HS-5 (cell line): ENCODE measurements at places on chromosomes 5 and 9.

GRCh38 chr9:103661663-103662062 is 432.4 kb upstream of the SMC2 start:
- DNase-seq = no peak

DNA sequence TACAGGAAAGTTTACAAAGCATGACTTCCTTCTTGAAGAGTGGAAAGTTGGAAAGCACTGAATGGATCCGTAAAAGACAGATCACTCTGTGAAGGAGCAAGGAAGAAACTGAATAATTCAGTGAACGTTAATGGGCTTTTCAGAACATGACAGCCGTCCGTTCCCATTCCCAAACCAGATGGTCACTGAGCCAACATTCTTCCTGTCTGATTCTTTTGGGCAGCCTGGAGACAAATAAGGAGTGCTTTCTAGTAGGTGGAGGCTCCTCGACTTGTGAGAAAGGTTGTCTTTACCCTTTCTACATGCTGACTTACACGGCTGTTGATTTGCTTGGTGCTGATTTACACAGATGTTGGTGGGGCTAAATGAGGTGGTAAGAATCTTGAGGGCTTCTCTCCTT is 51.0 kb upstream of the PAPPA start:
- no peak for DNase-seq

GRCh38 chr5:61342071-61342501 is 10.0 kb downstream of the ZSWIM6 start:
- DNase-seq = no peak

DNA sequence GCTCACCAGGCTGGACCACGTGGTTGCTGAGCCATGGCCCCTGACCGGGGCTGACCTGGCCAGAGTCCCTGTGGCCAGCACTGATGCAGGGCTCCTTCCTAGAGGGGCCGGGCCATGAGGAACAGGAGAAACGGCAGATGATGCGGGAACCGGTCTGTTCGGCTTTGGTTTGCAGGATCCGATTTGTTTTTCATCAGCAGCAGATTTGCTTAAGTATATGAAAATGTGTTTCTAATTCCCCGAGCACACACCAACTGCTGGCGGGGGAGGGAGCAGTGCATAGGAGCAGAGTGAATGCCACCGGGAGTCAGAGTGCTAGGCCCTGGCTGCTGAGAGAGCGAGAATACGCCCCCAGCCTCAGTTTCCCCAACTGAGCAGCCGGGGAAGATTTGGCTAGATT is 13.6 kb downstream of the NTNG2 start:
- DNase-seq = no peak

- no peak for DNase-seq
These were observed 514.8 kb downstream of the RAB3C start for GRCh38 chr5:59097712-59098111.

DNA sequence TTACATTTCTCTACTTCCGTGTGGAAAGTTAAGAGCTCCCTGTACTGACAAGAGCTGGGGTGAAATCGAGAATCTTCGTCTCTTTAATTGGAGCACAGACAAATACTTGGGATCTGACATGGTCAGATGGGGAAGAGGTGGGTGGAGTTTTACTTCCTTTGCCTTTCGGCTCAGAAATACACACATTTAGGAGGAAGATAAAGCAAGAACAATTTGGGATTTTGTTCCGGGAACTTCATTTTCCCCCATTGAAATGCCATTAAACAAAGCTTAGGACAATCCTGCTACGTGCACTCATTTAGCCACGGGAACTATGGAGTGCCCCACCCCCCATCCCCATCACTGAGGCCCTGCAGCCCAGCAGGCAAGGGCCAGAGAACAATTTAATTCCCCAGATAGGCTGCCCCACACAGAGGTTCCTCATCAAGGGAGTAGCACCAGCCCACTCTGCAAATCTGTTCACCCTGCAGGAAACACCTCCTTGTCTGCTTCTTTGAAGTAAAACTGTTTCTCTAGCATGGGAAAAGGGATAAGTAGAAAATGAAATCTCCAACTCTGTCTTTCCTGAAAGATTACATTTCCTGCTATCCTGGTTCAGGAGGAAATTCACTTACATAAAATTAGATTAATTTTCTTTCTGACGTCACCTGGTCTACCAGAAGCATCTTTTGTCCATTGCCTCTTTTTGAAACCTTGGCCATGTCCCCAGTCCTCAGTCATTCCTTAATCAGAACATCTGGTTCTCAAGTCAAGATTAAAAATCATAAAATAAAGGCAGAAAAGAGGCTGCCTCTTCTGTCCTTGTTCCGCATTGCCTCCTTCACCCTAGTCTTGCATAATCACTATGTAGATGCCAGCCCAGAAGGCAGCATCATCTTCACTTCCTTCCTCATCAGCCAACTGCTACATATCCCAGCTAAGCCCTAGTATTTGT is 206.4 kb downstream of the ENC1 start:
- no peak for DNase-seq

DNA sequence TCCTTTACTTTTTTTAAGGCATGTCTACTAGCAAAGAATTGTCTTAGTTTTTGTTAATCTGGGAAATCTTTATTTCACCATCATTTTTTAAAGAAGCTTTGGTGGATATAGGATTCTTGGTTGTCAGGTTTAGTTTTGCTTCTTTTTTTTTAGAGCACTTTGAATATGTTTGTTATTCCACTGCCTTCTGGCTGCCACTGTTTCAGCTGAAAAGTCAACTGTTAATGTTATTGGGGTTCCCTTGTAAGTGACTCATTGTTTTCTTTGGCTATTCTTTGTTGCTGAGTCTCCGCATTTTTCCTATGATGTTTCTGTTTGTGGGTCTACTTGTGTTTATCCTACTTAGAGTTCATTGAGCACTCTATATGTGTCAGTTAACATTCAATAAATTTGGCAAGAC is 44.4 kb downstream of the PHAX start:
- no peak for DNase-seq

GRCh38 chr9:133023117-133023890 is 7.5 kb upstream of the GTF3C5 start:
- DNase-seq = no peak

DNA sequence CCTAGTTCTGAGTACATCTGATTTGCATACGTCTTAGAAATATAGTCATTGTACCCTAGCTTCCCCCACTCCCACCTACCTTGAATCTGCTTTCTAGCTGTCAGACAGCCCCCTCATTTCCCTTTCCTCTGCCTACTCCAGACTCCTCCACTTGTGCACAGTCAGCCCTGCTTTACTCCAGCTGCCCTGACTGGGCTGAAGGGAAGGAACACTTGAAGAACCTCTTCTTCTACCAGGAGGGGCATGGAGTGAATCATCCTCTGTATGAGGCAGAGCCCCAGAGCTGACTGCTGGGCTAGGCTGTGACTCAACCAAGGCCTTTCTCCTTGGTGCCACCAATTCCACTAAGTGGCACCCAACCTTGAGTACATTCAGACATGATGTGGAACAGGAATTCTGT is 18.1 kb upstream of the ZFR start:
- DNase-seq = peak; percentile 24

DNA sequence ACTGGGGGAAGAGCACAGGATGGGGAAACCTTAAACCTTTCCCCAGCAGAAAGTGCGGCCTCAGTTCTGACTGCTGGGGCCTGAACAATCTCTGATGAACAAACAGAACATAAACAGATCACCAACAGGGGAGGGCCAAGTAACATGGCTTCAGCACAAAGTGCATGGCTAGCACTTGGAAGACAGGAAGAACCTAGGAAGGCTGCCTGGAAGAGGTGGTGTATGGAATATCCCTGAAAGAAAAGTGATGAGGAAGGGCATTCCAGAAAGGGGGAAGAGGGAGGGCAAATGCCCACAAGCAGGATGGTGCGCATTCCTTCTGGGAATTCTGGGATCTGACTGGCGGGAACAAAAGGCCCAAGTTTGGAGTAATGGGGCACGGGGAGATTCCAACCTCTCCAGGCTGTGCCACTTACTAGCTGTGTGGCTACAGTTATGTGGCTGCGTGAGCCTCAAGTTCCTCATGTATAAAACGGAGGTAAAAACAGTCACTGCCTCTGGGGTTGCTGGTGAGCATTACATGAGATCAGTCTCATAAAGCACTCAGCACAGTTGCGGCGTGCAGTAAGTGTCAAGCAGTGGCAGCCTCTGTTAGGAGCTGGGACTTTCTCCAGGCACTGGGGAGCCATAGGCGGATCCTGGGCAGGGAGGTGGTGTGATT is 1.6 kb downstream of the PDGFRB start:
- DNase-seq = no peak

DNA sequence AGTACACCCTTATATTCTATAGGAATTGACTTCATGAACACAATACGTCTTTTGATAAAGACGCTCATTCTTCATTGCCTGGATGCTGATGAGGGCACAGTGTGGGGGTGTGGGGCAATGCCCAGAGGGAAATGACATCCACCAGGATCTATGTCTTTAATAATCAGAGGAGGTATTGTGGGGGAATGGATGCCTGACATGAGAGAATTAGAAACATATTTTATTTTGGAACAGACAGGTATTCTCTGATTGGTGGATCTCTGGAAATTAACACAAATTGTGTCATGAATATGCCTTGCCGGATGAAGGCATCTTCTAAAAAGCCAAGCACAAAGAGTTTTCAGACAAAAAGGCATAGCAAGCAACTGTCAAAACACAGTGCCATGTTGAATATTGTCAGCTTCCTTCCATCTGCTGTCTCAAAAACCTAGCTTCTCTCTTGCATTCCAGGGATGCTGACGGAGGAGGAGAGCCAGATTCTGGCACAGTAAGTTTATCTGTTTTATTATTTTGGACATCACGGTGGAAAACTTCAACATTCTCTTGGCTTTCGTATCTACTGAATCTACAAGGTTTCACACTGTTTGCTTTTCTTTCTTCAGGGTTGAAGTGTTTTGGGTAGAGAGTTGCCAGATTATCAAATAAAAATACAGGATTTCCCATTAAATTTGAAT is 3.9 kb upstream of the C5orf58 start:
- no peak for DNase-seq

GRCh38 chr9:112404508-112404932 is 24.6 kb downstream of the HSDL2 start:
- no peak for DNase-seq

DNA sequence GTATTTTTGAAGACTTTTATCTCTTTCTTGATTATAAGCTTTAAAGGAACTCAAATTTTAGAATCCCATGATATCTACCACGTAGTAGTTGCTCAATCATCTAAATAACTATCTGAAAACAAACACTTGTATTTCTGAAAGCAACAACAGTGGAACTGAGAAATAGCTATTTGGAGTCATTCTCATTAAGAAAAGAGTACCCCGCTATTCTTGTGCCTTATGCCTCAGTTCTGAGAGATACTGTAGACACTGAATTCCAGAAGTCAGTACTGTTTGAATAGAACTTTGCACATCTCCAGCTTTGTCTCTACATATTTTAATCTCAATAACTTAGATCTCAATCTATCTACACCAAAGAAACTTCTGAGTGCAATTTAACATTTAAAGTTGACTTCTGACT is 11.4 kb downstream of the CHD1 start:
- DNase-seq = no peak

GRCh38 chr5:474840-475661 is 32.1 kb downstream of the EXOC3 start:
- DNase-seq = no peak

DNA sequence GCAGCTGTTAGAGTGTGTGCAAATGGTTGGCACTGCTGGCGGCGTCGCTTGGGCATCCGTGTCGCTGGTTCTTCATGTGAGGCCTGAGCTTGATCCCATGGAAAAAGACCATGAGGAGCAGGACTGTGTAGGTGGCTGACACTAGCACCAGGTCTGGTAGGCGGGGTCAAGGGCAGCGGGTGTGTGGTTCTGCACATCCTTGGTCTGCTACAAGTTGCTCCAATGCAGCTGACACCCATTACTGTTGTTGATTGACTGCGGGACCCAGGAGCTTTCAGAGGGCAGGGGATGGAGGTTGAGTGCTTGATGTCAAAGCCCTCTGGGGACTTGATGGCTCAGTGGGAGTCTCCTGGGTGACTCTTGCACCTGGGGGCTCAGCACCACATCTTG is 29.0 kb upstream of the PITX1 start:
- no peak for DNase-seq

- DNase-seq = no peak
These were observed 24.7 kb upstream of the CETN3 start for GRCh38 chr5:90434116-90434714.

DNA sequence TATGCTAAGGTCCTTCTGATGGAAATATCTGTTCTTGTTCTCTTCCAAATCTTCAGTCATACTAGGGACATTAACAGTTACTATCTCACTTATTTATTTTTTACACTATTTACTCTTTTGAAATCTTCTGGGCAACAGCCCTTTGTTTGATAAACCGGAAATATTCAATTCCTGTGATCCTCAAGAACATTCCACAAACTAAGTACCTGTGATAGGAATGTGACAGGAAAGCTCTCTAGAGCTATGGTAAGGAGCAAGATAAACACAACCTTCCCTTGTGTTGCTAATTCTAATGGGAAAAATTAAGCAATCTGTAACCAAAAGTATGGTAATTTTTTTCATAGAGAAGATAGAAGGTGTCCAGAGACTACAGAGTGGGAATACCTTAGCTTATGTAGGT is 22.0 kb upstream of the ANKRD34B start:
- no peak for DNase-seq

DNA sequence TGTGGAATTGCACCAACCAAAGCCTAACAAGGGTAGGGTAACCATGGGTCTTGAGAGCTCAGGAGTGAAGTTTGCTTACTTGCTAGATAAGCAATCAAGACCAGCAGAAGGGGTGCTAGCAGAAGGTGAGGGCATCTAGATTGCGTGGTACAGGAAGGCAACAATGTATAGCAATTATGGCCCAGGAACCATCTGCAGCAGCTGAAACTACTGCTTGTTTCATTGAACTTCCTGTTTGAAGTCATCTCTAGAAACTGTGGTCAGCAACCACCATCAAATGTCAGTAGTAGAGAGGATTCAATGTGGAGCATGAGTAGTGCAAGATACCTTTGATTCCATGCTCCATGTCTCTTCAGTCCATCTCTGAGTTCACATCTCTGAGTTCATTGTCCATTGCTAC is 462.1 kb upstream of the GRAMD2B start:
- no peak for DNase-seq

- DNase-seq = no peak
These were observed 2.1 kb downstream of the NPR2 start for GRCh38 chr9:35793461-35793860.

DNA sequence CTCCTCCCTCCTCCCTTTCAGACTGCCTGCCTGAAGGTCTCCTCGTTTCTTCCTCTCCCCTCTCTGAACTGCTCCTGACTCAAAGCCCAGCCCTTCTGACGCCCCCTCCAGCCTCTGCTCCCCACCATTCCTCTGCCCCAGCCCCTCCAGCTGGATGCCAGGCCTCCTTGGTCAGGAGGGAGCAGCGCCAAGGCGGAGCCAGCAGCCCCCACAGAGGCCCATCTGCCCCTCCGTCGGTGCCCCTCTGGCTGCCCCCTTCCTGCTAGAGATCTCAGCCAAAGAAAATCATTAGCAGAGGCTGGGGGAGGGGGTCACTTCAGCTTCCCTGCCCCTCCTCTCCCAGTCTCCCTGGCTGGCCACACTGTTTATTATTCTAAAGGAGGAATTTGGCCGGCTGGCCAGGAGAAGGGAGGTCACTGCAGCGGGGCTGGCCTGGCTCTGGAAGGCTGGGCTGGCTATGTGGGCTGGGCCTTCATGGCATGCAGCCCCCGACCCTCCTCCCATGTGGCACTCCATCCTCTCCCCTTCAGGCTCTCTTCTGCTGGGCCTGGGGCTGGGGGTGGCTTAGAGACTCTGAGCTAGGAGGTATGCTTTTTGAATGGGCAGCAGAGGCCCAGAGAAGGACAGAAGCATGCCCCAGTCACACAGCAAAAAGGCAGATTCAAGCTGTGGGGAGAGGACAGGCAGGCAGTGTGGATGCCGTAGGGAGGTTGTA is 16.9 kb downstream of the PDGFRB start:
- DNase-seq = no peak

GRCh38 chr5:50365426-50366251 is 75.4 kb downstream of the EMB start:
- no peak for DNase-seq

- DNase-seq = no peak
These were observed 13.7 kb upstream of the NXNL2 start for GRCh38 chr9:88521308-88521707.
